ENCODE measurements at places on chromosomes 3 and 15.

- no peak for DNase-seq
Observed at GRCh38 chr3:58751882-58752567, 85.5 kb upstream of the FAM3D start.

- DNase-seq: no peak
Observed at GRCh38 chr3:116067326-116067725, 378.0 kb downstream of the LSAMP start.

DNA sequence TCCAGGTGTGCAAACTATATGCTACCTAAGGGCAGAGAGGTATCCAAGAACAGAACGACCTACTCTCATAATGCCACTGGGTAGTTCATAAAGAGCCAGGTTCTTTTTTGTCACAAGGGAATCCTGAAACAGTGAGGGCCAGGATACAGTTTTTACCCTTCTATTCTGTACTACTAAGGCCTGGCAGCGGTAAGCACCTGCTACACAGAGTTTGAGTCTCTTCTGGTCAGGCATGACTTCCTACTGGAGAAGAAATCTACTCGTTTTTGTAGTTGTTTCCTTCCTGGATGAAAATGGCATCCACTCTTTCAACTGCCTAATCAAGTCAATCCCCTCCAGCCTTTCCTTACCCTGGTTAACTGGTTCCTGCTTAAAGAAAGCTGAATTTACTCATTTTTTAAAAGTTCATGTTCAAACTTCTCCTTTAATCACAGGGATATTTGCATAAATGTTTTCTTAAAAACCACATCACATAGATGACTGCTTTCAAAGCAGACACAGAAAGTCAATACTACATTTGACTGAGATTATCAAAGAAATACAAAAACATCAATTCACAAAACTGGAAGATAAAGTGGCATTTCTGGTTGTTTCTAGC, 40.0 kb downstream of the MAP4 start:
- DNase-seq: no peak

GRCh38 chr15:60634815-60635214, 155.9 kb upstream of the ICE2 start:
- DNase-seq: no peak

DNA sequence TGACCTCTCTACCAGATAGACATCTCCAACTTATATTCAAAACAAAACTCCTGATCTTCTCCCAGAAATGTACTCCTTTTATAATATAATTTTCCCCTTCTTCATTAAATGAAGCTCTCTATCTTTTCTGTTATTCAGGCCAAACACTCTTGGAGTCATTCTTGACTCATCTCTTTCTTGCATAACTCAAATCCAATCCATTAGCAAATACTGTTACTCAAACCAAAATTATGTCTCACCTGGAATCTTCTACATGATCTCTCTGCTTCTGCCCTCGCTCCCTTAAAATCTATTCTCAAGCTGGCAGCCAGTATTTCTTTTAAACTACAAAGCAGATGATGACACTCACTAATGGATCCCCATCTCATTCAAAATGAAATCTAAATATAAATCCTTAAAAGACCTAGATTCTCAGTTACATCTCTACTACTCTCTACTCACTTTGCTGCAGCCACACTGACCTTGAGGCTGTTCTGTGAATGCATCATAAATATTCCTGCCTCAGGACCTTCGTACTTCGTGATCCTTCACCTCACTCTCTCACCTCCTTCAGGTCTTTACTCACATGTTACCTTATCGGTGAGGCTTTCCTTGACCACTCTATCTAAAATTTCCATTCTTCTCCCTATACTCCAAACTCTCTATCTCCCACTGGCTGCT, 160.9 kb downstream of the TBC1D5 start:
- no peak for DNase-seq

DNA sequence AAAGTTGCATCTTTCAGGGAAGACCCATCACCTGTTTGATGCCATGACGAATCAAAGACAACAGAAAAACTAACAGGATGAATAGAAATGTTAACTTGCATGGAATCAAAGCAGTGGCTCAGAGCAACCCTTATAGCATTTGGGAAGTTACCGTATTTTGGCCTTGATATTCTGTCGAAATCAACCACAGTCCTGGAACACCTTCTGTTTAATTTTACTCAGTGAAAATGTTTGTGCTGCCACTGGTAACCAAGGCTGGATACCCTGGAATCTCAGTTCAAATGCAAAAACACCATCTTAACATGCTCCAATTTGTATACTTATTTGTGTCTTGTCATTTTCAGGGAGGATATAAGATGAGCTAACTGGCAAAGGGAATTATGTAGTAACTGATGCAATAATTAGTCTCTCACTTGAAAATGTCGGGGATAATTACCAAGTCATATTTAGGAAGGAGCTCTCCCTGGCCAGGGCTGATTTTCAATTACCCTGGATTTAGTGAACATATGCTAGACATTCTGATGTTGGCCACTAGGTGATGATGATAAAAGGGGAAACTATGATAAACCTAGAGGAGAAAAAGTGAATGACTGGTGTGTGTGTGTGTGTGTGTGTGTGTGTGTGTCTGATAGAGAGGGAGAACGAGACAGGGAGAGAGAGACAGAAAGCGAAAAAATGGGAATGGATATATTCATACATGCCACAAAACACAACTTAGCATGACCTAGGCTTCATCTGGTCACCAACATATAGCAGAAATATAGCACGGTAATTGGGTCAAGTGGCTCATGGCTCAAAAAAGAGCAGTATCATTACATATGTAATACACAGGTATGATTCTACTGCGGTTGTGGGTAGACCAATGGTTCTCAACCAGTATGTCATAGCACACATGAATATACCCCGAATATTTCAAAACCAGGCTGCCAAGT, 19.0 kb upstream of the PRICKLE2 start:
- peak; percentile 35 for DNase-seq

GRCh38 chr3:32438596-32439344, 47.1 kb downstream of the CMTM7 start:
- no peak for DNase-seq
